ENCODE measurements at places on chromosomes 11 and 22. TPM values are rescaled to one million over a fixed set of nuclear protein-coding genes. Genes with fewer than 3 reads are reported as not detected.

DNA sequence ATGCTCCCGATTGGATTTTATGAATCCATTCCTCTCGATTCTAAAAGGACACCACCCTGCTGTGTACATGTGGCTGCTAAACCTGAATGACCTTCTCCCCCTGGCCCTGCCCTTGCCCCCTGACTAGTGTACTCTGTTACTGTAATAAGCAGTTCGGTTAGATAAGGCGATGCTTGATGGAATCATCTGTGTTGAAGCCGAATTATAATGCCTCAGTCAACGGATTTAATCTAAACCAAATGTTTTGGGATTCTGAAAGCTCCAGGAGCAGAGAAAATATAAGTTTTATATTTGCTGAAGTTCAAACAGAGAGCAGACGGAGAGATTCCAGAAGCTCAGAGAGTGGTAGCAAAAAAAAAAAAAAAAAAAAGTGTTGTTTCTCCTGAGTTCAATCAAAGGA, 275.4 kb upstream of the MPPED2 start:
- H3K27ac ChIP-seq = no peak overlapping the region
- H3K4me1 ChIP-seq = no peaks in the 10 kb centered on the region
- H3K4me3 ChIP-seq = no peak overlapping the region
- DNase-seq = no peak

GRCh38 chr11:64705501-64705900, 17.5 kb downstream of the NRXN2 start:
- H3K36me3 ChIP-seq = no peaks in the 10 kb centered on the region
- H3K27ac ChIP-seq = no peak overlapping the region
- H3K4me3 ChIP-seq = no peak overlapping the region
- H3K27me3 ChIP-seq = peaks cover 53% of the 10 kb centered on the region

DNA sequence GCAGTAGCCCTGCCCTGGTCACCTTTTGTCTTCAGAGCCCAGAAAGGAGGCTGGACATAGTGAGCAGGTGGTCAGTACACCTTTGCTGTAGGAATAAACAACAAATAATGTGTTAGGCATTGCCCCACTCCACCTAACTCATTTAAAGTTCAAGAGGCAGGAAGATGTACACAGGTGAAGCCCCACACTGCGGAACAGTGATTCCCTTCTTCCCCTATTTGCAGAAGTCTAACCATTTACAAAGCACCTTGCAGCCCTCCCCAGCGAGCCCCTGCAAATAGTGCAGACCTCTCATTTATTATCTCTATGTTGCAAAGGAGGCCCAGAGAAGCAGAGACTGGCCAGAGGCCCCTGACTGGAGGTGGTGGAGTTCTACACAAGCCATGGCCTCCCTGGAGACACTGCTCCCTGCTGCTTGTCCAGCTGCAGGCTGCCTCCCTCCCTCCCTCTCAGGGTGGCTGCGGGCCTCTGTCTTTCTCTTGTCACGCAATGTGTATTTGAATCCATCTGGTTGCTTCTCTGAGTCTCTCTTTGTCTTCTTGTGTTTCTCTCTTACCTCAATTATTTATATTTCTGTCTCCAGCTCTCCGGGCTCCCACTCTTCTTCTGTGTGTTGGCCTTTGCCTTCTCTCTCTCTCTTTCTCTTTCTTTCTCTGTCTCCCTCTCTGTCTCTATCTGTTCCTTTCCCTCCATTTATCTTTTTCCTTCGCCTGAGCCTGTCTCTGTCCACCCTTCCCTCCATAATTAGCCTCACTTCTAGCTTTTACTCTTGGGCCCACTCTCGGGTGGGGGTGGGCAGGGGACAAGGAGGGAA, 59.1 kb upstream of the PRDM11 start:
- H3K4me1 ChIP-seq = peaks cover 21% of the 10 kb centered on the region
- peaks cover 9% of the 10 kb centered on the region for H3K27me3 ChIP-seq
- no peaks in the 10 kb centered on the region for H3K36me3 ChIP-seq
- H3K27ac ChIP-seq = no peak overlapping the region

GRCh38 chr11:9562716-9563115, 10.8 kb upstream of the WEE1 start:
- H3K4me3 ChIP-seq = no peak overlapping the region
- DNase-seq = peak; percentile 23
- H3K27me3 ChIP-seq = no peaks in the 10 kb centered on the region
- no peak overlapping the region for H3K27ac ChIP-seq
- H3K36me3 ChIP-seq = peaks cover 23% of the 10 kb centered on the region

DNA sequence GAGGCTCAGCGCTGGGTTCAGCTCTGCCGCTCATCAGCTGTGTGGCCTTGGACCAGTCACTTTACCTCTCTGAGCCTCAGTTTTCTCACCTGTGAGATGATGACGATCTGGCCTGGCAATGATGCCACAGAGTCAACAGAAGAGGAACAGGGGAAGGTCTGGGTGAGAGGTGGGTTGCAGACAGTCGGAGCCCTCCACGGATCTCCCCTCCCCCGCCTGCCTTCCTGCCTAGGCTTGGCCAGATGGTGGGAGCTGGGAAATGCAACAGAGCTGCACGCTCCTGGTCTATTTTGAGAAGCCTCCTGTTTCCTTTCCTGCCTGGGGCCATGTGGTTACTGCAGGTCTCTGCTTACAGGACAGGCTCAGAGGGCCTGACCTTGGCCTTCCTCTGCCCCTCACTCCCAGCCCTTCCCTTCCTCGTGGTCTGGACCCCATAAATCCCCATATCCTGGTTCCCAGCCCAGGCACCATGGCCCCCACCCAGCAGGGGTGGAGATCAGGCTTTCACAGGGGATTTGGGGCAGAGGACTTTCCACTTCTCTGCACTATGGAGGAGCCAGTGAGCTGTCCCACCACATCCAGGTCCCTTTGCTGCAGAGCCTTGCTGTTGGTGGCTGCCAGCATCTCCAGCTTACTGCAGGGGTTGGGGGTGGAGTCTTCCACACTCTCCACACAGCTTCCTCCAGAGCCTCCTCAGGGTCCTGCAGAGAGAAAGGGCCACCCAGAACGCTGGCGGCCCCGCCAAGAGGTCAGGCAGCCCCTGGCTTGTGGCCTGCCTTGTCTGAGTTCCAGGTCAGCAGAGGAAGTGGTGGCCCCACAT, 46.9 kb downstream of the C11orf96 start:
- no peaks in the 10 kb centered on the region for H3K4me1 ChIP-seq
- H3K27ac ChIP-seq = no peak overlapping the region
- no peaks in the 10 kb centered on the region for H3K36me3 ChIP-seq
- no peak overlapping the region for H3K4me3 ChIP-seq
- peaks cover 9% of the 10 kb centered on the region for H3K27me3 ChIP-seq

GRCh38 chr11:2301631-2302305, at the start of the genes C11orf21 and TSPAN32:
Gene C11orf21, minus strand, starts transcription at chr11:2301918. Its CDS starts 110 bp downstream, at chr11:2301808.
Gene TSPAN32, plus strand, starts transcription at chr11:2302013. Its CDS starts 137 bp downstream, at chr11:2302150.
- peak within 1 kb of the TSS; percentile 95 for H3K27ac ChIP-seq
- peaks cover 31% of the 10 kb centered on the region for H3K36me3 ChIP-seq
- H3K4me1 ChIP-seq = peaks cover 58% of the 10 kb centered on the region
- peak within 1 kb of the TSS; percentile 100 for H3K4me3 ChIP-seq

GRCh38 chr11:63762654-63763495, 5.7 kb downstream of the ZFTA start:
- no peak for DNase-seq
- H3K27ac ChIP-seq = no peak overlapping the region

GRCh38 chr11:79418241-79418640, 22.6 kb downstream of the TENM4 start:
- no peak overlapping the region for H3K27ac ChIP-seq
- DNase-seq = no peak
- no peaks in the 10 kb centered on the region for H3K4me1 ChIP-seq

- no peak overlapping the region for H3K27ac ChIP-seq
- no peak for DNase-seq
- no peaks in the 10 kb centered on the region for H3K36me3 ChIP-seq
Measured at GRCh38 chr11:107605061-107606006, 14.4 kb downstream of the ELMOD1 start.

DNA sequence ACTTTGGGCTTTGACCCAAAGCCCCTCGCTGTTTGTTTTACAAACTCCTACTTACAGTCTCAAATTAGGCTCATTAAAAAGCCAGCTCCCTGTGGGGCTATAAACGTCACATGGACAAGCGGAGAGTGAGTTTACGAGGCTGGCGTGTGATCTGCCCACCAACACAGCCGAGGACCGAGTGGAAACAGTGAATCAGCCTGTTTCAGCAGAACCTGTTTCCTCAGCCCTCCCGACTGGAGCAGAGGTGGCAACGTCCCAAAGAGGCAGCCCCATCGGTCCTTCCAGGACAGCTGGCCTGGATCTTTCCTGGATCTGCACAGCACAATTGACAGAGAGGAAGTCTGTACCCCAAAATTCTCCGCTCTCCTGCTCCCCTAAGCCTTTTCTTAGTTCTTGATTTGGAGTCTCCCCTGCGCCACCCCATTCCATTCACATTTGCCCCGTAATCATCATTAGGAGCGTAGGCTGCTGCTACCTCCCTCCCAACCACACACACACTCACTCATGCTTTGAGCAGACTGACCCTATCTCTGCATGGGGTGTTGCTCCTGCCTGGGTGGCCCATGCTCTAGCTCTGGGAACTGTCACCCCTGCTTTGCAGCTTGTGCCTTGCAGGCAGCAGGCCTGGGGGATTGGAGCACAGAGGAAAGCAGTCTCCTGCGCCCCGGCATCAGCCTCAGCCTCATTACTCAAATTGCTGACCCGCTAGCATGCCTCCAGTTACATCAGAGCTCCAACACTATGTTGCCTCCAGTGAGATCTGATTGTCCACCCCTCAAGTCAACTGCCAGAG, 117.8 kb downstream of the NAT10 start:
- H3K4me3 ChIP-seq = no peak overlapping the region
- H3K27ac ChIP-seq = no peak overlapping the region
- peaks cover 8% of the 10 kb centered on the region for H3K27me3 ChIP-seq
- H3K4me1 ChIP-seq = no peaks in the 10 kb centered on the region
- DNase-seq = no peak
- H3K36me3 ChIP-seq = no peaks in the 10 kb centered on the region

DNA sequence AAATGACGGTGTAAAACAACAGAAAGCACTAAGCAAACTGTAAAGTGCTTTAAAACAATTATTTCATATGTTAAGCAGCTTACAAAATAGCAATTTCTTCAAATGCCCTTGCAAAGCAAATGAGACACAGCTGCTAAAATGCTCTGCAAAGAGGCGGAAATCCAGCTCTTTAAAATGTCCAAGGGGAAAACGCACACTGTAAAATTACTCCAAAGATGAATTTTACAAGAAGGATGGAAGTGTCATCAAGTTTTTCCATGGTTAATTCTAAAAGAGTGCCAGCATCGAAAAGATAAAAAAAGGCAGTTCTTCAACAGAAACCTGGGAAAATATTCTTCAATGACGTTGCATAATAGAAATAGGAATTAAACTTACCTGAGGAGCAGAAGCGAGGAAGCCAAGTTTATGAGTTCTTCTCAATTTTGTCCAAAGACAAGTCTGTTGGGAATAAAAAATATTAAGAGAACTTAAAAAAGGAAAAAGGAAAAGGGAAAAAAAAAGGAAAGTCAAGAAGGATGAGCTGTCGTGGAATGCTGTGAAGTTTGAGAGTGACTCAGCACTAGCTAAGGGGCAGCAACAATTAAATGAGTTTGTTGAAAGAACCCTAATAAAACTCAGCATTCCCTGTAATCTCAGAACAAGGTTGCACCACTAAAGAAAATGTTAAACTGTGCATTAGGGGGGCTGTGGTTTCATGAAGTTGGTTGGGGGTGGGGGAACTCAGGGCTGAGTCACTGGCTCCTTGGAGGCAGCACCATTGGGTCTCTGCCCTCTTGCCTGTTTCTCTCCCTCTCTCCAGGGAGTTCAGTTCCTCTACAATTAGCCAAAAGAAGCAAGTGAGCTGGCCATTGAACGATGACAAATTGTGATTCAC, 64.2 kb upstream of the BLID start:
- no peaks in the 10 kb centered on the region for H3K4me1 ChIP-seq
- no peak for DNase-seq
- H3K27me3 ChIP-seq = no peaks in the 10 kb centered on the region
- H3K36me3 ChIP-seq = no peaks in the 10 kb centered on the region
- no peak overlapping the region for H3K27ac ChIP-seq

GRCh38 chr11:33552756-33553155, 147.9 kb downstream of the C11orf91 start:
- DNase-seq = no peak
- H3K27ac ChIP-seq = no peak overlapping the region
- H3K4me3 ChIP-seq = no peak overlapping the region
- peaks cover 4% of the 10 kb centered on the region for H3K4me1 ChIP-seq
- peaks cover 35% of the 10 kb centered on the region for H3K27me3 ChIP-seq

DCDC1 gene
- not detected for total RNA-seq

LMO2 gene
- total RNA-seq = not detected

GGTLC3 gene
- total RNA-seq = not detected

OR8G1 gene
- total RNA-seq = not detected

Measured in activated CD4-positive, alpha-beta memory T cell treated with anti-CD3 and anti-CD28 coated beads, Interleukin-2, amount 10 ng/mL, durations not matched to agents 7 days and 5 days (primary cell).